Skin of body (tissue), 3 donors: ENCODE measurements at places on chromosomes 12 and 14. TPM values are rescaled to one million over a fixed set of nuclear protein-coding genes. Genes with fewer than 3 reads are reported as not detected.

- no peak for DNase-seq
Observed at GRCh38 chr12:25833657-25834056, 124.8 kb upstream of the RASSF8 start.

DNA sequence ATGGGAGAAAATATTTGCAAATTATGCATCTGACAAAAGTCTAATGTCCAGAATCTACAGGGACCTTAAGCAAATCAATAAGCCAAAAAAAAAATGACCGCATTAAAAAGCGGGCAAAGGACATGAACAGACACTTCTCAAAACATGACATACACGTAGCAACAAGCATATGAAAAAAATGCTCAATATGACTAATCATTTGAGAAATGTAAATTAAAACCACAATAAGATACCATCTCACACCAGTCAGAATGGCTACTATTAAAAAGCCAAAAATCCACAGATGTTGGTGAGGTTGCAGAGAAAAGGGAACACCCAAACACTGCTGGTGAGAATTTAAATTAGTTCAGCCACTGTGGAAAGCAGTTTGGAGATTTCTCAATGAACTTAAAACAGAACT is 16.1 kb downstream of the PAWR start:
- DNase-seq: no peak

DNA sequence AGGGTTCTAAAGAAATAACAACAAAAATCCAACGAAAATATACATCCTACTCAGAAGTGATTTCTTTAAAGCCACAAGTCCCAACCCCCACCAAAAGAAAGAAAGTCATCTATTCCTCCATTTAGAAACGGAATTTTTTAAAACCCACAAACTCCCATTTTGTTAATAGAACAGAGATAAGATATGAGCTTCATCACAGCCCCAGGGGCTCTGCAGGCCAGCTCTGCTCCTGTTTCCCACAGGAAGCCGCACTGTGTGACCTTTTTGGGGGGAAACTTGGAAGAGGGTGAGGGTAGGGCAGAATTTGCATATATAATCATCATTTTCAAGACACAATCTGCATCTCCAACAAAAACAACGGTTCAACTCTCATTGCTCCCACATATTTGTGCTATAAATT is 2.8 kb downstream of the FBXL14 start:
- DNase-seq: no peak

- DNase-seq: no peak
Observed at GRCh38 chr14:22577334-22577908, 11.6 kb downstream of the DAD1 start.

- DNase-seq: no peak
Observed at GRCh38 chr12:89544681-89545184, 18.9 kb upstream of the POC1B start.

RASSF9 gene
- total RNA-seq: 4.9 TPM

HPD gene
- total RNA-seq: not detected

PTPN21 gene
- 13.8 TPM for total RNA-seq
